ENCODE measurements at places on chromosomes 16 and 17.

GRCh38 chr17:81028506-81028858 is 6.5 kb upstream of the BAIAP2 start:
- no peak for DNase-seq

GRCh38 chr16:23561586-23561985 is 4.1 kb downstream of the UBFD1 start:
- no peak for DNase-seq

- DNase-seq, result no peak
Observed at GRCh38 chr17:67759355-67760171, 41.8 kb downstream of the NOL11 start.

DNA sequence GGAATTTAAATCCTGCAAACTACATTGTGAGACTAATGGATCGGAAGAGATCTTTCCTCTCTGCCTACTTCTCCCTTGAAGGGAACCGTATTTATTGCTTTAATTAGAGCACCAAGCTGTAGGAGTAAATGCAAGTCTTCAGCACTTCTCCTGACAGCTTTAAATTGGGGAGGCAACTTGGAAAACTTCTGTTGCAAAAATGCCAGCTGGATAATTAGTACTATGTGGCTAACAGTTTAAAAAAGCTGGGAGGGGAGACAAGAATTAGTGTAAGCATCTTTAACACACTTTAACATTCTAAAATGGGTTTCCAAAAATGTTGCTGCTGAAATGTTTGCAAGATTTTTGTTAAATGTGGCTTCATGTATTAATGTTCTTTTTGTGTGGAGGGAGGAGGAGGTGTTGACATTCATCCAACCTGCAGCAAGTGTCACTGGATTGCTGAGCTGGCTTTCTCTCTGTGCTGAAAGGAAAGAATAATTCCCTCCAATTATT is 108.5 kb downstream of the PCTP start:
- no peak for DNase-seq

DNA sequence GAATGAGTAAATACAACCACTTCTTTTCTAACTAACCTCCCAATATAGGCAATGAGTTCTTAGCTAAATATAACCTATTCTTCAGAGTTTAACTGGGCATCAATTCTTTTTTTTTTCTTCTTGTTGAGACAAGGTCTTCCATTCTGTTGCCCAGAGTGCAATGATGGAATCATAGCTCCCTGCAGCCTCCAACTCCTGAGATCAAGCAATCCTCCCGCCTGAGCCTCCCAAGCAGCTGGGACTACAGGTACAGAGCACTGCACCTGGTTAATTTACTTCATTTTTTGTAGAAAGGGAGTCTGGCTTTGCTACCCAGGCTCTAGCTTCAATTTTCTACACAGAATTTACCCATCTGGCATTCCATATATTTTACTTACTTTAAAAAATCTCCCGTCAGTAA is 1.1 kb downstream of the METTL16 start:
- no peak for DNase-seq

DNA sequence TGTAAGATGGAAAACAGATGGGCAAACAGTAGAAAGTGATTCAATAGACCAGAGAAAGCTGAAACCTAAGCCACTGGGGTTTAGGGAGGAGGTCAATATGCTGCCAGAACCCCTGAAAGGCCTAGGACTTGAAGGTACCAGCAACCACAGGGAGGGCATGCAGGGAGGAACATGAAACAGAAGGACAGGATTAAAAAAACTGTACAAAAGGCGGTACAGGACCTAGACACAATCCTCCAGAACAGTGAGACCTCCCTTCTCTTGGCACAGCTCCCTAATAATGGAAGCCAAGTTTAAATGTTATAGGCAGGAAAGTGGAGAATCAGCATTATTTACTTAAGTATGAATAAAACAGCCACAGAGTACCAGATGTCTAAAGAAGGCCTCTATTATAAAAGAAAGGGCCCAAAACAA is 105.5 kb downstream of the SPAG9 start:
- no peak for DNase-seq

GRCh38 chr17:31746884-31747495 is 112.1 kb downstream of the COPRS start:
- DNase-seq, result no peak

All from CD4-positive, alpha-beta T cell treated with Interleukin-6 for 4 hours (primary cell).